ENCODE measurements at places on chromosomes 7 and 10.

DNA sequence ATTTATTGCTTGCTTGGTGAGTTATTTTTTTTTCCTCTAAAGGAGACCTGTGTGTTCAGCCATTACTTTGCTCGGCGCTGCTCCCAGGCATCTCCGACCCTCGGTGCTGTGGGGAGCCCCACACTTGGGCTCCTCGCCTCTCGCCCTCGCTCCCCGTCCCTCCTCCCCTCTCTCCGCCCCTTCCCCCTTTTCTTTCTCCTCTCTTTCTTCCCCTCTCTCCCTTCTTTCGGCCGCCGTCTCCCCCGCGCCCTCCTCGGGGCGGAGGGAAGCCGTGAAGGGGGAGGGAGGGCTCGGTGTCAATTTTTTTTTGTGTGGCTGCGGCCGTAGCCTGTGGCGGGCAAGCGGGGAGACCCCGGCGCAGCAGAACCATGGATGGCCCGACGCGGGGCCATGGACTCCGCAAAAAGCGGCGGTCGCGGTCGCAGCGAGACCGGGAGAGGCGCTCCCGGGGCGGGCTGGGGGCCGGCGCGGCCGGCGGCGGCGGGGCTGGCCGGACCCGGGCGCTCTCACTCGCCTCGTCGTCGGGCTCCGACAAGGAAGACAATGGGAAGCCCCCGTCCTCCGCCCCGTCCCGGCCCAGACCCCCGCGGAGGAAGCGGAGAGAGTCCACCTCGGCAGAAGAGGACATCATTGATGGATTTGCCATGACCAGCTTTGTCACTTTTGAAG, 1.1 kb downstream of the AUTS2 start:
- DNase-seq = no peak

GRCh38 chr7:26551740-26552139, 260.1 kb downstream of the SNX10 start:
- no peak for DNase-seq

DNA sequence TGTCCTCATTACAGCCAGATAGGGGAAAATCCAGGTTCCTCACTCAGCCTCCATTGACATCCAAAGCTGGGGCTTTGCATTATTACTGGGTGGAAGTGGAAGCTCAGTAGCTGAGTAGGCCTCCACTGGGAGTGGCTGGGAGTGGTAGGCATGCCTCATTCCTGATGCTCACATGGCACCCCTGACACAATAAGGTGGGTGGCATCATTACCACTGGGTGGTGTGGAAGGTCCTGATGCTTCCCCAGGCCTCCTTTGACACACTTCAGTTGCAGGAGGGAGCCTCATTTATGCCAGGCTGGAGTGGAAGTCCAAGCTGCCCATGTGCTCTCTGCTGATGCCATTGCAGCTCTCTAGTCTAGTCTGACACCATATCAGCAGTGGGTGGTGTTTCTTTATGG, 48.2 kb upstream of the GPR141 start:
- no peak for DNase-seq

GRCh38 chr10:78947226-78947625, 121.5 kb upstream of the ZMIZ1 start:
- no peak for DNase-seq

DNA sequence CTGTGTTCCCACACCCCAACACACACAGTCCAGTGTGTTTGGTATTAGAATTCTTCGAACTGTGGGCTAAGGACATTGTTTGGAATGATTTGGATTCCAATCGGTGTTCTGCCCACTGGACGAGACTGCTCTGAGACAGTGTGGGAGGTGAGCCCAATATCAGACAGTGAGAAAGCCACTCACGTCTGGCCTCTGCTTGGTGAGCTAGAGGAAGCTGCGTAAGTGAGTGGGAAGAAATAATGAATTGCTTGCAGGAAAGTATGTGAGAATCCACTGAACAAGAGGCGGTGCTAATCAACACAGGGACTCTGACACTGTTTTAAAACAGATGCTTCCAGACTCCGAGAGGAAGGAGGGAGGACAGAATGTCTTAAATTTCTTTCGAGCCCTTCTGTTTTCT, 675.0 kb upstream of the ANKRD30A start:
- DNase-seq = no peak
